NCI-H1930 (cell line): ENCODE measurements at places on chromosomes 13 and 19.

- peak; percentile 68 for DNase-seq
Measured at GRCh38 chr13:26971990-26972887, 199.4 kb downstream of the USP12 start.

GRCh38 chr19:10518444-10519361 lies 1.5 kb upstream of the S1PR5 start:
- no peak for DNase-seq

- no peak for DNase-seq
Measured at GRCh38 chr19:11142528-11143171, 12.9 kb downstream of the SPC24 start.

- DNase-seq: no peak
Measured at GRCh38 chr13:97329331-97329730, 104.6 kb upstream of the RAP2A start.

GRCh38 chr13:60689076-60689475 lies 292.1 kb downstream of the TDRD3 start:
- no peak for DNase-seq
